ENCODE measurements at places on chromosomes 7 and 10.

DNA sequence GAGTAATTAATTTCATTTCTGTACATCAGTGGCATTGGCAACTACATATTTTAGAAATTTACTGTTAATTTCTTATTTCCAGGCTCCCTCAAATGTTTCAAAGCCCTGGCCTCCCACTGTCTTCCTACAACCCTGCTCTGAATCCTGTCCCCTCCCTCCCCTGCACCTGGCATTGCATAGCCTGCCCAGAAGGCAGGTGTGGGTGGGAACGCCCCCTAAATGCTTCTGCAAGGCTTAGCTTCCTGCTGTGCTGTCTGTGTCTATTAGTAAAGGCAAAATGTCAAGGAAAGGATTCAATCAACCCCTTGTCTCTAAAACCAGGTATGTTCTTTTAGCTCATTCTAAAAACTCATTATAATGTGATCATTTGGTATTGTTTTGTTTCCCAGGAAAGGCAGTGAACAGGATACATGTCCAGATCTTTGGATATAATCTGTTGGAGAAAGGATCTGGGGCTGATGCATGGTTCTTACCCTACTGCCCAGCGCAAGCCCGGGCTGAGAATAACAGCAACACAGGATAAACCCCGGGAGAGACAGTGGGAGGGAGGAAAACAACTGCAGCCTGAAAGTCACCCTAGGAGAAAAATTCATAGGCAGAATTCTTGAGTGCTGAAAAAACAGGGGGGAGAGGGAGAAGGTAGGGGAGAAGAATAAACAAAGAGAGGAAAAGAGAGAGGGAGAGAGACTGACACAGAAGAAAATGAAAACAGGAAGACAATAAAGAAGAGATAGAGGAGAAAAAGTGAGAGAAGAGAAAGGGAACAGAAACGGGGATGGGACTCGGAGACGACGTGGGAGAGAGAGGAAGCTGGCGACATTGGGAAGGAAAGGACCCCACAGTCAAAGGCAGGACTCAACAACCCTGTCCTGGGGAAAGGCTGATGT, 589 bp downstream of the ZNF488 start:
- no peak for DNase-seq

DNA sequence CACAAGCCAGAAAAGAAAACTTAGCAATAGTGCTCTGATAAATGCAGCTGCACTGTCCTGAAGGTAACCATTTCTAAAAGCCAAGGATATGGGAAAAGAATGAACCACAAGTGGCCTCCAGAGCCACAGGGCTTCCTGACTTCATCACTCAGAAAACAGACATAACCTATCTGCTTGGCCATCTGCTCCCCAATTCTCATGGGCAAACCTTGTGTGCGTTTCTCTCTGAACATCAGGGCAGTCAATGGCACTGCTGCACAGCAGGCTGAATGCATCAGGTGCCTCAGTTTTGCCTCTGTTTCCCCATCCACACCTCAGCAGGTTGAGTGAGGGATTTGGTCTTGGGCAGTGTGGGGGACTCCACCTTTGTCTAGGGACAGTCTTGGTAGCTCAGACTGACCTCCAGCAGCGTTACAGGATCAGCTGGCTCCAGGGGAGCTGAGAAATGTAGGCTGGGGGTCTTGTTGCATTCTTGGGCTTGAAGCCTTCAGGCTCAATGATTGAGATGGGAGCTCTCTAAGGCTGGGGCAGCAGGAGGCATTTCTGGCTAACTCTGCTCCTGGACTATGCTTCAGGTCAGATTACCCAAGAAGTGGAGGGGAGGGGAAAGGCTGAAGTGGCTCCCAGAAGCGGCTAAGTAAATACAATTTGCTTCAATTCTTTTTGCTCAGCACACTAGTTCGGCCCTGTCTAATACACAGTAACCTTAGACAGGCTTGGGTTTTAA, 23.6 kb upstream of the PDLIM1 start:
- DNase-seq: peak; percentile 42

- no peak for DNase-seq
These were observed 9.4 kb downstream of the ABCC2 start for GRCh38 chr10:99791831-99792230.

DNA sequence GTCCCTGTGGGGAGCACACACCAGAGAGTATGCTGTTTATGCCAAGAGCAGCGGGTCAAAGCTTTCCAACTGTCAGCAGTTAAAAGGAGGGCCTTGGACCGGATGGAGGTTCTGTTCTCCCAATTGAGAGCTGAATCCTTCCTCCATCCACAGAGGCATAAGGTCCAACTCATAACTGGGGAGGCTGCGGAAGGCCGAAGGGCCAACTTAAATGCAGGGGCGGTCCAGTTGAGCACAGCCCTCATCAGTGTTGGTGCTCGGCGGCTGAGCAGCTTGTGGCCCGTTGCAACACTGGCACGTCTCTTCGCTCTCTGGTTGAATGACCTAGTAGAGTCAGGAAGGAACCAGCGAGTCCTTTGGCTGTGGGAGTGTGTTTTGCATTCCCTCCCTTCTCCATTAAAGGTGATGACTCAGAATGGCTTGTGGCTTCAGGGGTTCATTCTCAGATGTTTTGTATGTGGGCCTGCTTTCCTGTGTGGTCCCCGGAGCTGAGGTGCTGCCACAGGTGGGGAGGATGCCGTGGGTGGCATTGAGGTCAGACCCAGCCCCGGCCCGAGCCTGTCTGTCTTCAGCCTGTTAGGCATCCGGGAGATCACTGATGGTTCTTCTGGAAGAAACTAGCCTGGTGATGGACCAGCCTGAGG, 44.8 kb upstream of the DMBT1 start:
- DNase-seq: no peak

DNA sequence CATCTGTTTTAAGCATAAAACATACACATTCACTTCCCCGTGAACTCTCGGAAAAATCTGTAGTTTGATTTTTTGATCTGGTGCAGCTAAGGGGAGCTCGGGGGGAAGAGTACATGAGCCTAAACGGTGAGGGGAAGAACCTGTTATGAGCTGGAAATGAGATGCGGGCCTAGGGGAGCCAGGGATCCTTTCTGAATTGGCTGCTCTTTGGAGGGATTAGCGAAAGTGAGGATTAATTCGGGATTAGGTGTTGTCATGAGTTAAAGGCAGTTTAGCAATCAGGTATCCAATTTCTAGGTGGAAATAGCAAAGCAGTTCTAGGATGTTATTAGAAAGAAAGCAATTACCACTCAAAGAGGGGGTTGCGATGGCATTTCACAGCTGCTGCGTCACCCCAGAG, 51.1 kb upstream of the ADARB2 start:
- DNase-seq: no peak

- peak; percentile 11 for DNase-seq
These were observed 2.6 kb downstream of the STK31 start for GRCh38 chr7:23712368-23713284.

DNA sequence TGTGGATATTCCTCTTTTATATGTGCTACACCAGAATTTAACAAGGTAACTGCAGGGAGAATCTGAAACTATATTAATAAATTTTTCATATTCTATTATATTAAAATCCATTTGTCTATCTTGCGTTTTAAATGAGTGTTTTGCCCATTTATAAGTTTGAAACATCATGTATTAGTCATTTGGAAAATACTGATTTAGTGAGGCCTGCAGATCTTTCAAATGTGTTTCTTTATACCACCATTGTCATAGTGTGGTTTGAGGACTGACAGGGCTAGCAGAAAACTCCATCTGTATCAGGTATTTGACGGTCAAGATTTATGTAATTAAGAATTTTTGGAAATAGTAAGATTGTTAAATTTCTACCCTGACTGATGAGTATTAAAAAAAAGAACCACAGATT, 29.3 kb downstream of the MAPK8 start:
- DNase-seq: no peak

- DNase-seq: no peak
These were observed 14.0 kb upstream of the UBE3C start for GRCh38 chr7:157124690-157125089.

DNA sequence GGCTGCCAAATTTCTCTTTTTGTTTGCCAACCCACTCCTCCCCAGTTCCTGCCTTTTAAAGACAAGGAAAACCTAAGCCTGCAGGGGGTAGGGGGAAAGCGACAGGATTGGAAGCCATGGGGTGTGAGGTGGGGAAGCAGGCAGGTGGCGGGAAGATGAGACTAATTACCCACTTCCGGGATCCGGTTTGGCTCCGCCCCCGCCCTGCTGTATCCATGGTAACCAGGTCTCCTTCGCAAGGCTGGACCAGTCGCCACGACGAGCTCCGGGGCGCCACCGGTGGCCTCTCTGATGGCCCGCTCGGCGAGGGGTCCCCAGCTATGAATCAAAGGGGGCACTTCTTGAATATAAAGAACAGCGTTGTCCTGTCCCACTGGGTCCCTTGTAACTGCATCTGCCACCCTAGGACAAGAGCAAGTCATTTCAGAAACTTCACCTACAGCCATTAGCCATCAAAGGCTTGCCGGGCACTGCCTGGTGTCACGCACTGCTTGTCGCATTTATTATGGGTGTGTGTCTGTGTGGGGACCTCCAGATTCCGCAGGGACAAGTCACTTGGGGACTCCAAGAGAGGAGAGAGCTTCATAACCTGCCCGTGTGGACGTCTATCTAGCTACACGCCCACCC, 55.4 kb upstream of the LMTK2 start:
- DNase-seq: peak; percentile 15

DNA sequence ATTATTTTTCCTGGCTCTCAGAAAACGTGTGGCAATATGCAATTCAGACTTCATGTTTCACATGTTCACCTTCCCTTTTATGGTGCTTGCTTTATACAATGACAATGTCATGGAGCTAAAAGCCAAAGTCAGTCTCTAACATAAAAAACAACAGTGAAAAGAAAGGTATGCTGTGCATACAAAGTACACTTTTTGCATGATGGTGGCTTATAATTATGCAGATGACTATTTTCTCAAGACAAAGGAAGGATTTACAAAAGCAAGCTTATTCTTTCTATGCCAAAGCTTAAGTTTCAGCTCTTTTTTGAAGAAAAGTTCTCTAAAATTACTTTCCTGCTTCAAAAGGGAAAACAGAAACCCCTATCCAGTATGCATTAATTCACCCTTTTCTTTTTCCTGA, 15.6 kb downstream of the ERCC6 start:
- DNase-seq: no peak

GRCh38 chr10:13001041-13001886, at the start of gene CCDC3:
CCDC3 (minus strand) TSS chr10:13001713; CDS start chr10:13001570, 143 bp downstream.
- no peak for DNase-seq

- DNase-seq: no peak
These were observed 154.9 kb upstream of the ITGB1 start for GRCh38 chr10:33112831-33113455.

DNA sequence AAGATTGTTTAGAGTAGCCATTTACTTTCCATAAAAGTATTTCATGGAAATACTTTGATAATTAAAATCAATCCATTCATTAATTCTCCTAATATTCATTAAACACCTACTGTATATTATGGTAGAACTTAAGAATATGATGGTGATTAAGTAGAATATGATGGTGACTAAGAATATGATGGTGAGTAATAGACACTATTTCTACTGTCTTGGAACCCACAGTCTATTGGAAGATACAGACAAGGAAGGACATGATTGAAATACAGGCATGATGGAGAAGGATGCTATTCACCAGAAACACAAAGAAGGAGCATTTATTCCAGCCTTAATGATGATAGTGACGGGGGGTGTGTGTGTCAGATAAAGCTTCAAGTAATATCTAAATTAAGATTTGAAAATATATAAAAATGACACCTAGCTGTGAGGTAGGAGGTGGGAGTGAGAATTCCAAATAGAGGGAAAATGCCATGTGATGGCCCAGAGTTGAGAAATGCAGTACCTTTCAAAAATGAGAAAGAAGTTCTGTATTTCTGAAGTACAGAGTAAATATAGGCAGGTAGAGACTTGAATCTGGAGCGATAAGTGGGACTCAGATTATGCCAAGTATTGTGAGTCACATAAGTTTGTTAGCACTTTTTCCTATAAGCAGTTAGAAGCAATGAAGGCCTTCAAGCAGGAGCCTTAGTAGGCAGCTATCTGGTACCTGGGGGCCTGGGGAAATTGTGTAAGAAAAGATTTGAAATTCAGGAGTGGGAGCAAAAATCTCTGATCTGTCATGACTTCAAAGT, 12.5 kb upstream of the CDK13 start:
- DNase-seq: no peak

DNA sequence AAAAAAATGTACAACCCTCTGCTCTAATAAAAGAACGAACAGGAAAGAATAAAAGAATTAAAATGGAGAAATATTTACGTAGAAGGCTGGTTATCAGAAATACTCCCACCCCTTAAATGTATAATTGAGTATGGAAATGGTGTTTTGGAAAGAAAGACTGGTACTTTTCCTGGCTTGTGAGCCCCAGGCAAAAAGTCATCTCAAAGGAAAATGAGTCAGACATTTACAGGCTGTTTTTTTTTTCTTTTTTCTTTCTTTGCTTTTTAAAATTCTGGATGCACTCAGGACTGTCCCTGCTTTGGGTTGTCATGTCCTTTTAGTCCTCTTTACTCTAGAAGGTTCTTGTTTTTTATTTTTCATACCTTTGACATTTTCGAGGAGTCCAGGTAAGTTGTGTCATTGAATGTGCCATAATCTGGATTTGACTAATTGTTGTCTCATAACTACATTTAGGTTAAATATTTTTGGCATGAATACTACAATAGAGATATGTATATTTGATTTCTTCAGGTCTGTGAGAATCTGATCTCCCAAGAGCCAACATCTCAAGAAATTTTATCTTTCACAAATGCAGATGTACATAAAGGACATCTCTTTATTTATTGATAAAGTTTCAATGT, 313.0 kb upstream of the GLI3 start:
- DNase-seq: no peak

DNA sequence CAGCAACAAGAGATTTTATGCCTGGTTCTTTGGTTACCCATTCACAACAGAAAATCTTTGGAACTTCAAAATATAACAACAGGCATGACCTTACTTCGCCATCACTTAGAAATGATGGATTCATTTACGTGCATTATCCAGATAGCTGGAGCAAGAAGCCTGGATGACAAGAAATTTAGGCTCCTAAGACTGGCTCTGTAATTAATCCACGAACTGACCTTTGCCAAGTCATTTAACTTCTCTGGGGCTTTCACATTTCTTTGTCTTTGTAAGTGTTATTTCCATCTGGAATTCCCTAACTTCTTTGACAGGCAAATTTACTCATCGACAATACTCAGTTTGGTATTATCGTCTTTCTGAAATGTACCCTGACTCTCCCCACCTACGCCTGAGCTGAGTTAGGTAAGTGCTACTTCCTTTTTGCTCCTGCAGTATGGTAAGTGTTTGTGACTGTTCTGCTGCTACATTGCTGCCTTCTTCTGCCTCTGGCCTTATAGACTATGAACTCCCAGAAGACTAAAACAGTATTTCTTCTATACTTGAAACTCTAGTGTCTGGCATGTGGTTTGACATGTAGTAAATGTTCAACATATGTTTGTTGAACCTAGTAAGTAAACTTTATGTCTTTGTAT, 5.5 kb upstream of the MDFIC start:
- no peak for DNase-seq

GRCh38 chr10:47287365-47287802, 12.6 kb upstream of the GDF10 start:
- DNase-seq: no peak

GRCh38 chr10:97291357-97292096, 910 bp downstream of the ARHGAP19 start:
- DNase-seq: no peak

Data from NCI-H1436 treated with DMSO at 0.1 percent for 48 hours (cell line).